CMK (cell line): ENCODE measurements at places on chromosomes 2 and 18.

- no peak for DNase-seq
Measured at GRCh38 chr2:26691161-26691560, 1.4 kb upstream of the KCNK3 start.

- DNase-seq: no peak
Measured at GRCh38 chr2:17573804-17574175, 33.3 kb downstream of the VSNL1 start.

DNA sequence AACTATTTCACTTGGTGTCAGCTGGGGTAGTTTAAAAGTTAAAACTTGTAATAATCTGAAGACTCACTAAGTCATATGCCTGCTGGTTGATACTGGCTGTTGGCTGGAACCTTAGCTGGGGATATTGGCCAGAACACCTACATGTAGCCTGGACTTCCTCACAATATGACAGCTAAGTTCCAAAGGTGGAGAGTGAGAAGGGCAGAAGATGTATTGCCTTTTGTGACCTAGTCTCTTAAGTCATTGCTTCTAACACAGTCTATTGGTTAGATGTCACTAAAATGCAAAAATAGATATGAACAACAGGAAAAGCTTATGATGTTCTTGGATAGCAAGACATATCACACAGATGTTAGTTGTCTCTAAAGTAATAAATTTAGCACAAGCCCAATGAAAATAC is 113.2 kb upstream of the CHAC2 start:
- no peak for DNase-seq

GRCh38 chr2:102514061-102514785 is 41.2 kb downstream of the SLC9A4 start:
- no peak for DNase-seq

GRCh38 chr2:160289126-160289525 is 89.1 kb upstream of the ITGB6 start:
- DNase-seq: no peak

DNA sequence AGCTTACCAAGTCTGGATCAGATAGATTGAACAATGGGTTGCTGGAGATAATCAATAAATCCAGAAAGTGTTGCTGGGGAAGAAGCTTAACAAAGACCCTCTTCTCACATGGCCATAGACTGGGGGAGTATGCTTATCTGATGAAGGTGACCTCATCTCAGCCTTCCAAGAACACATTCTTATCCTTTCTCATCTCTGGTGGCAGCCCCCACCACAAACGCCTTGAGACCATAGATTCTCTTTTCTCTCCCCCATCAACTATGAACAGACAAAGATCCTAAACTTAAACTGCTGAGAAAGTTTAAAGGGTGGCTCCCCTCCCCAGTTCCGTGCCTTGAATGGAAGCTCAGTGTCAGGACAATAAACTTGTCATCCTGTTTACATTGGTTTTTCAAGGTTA is 428.7 kb upstream of the TRIB2 start:
- DNase-seq: peak; percentile 80

- DNase-seq: no peak
Measured at GRCh38 chr2:174597345-174598047, at the start of gene WIPF1. Gene WIPF1 (minus strand): TSS chr2:174597804. CDS start chr2:174585573, 12,231 bp downstream.

DNA sequence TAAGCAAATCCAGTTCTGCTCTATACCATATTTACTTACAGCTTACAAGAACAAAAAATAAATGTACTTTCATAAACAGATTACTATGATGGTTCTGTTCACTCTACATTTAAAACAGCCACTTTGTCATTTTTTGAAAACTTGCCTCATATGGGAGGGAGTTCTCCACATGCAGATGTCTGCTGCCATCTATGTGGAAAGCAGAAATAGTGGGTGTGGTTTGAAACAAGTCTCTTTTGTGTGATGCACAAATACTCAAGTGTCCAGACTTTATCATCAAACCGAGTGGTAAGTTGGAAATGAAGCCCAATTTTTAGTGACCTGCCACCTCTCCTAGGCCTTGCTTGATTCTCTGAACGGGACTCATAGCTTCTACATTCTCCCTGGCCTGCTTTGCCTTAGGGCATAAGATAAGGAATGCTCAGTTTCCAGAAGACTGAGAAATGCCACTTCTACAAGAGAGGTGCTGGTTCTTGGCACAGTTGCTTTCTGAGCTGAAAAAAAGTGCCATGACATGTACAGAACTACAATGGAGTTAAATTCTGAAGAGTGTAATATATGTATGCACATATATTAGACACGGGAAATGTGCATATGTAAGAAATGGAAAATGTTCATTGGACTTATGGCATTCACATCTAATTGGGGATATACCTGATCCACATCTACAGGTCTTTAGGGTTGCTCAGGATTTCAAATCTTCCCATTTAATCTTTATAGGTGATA is 221.0 kb downstream of the SLC8A1 start:
- DNase-seq: no peak
